Thymus (tissue), 14 donors: ENCODE measurements at places on chromosomes 3 and 15. TPM values are rescaled to one million over a fixed set of nuclear protein-coding genes. Genes with fewer than 3 reads are reported as not detected.

The CA12 gene
- polyA plus RNA-seq, result 0.16 TPM

The PAQR9 gene
- 0.02 TPM for polyA plus RNA-seq

The CAND2 gene
- 1.4 TPM for polyA plus RNA-seq

The RASA2 gene
- 21.1 TPM for polyA plus RNA-seq

The ILDR1 gene
- 2.1 TPM for polyA plus RNA-seq

The ARID3B gene
- polyA plus RNA-seq, result 5.6 TPM

The CMC1 gene
- polyA plus RNA-seq, result 51.7 TPM

The MAP1A gene
- 3.6 TPM for polyA plus RNA-seq

The C15orf62 gene
- polyA plus RNA-seq, result 1.8 TPM

The SLC9C1 gene
- polyA plus RNA-seq, result 0.11 TPM

The UBE2Q2 gene
- polyA plus RNA-seq, result 56.5 TPM

The SEMA3F gene
- polyA plus RNA-seq, result 19.7 TPM

The NANOGP8 gene
- polyA plus RNA-seq, result 0.05 TPM

The DVL3 gene
- polyA plus RNA-seq, result 26.0 TPM

The FBXO40 gene
- polyA plus RNA-seq, result 0.02 TPM

The P3H2 gene
- 8.0 TPM for polyA plus RNA-seq

The MUC20 gene
- 5.7 TPM for polyA plus RNA-seq

The TMCO5A gene
- polyA plus RNA-seq, result 0.27 TPM

The LMAN1L gene
- polyA plus RNA-seq, result 0.41 TPM

The CCDC54 gene
- not detected for polyA plus RNA-seq

The RAD51 gene
- 1.2 TPM for polyA plus RNA-seq

The OTOL1 gene
- 0.37 TPM for polyA plus RNA-seq

The MAGEF1 gene
- polyA plus RNA-seq, result 62.4 TPM

The ACSBG1 gene
- 1.1 TPM for polyA plus RNA-seq

The PLSCR2 gene
- 0.16 TPM for polyA plus RNA-seq

The GOLGA8R gene
- polyA plus RNA-seq, result 0.73 TPM

The DUOXA2 gene
- polyA plus RNA-seq, result 0.23 TPM

The SLC51A gene
- polyA plus RNA-seq, result 2.1 TPM

The CHST2 gene
- polyA plus RNA-seq, result 16.5 TPM

The CGGBP1 gene
- polyA plus RNA-seq, result 121 TPM
